ENCODE measurements at places on chromosomes 7 and 10.

GRCh38 chr7:82507976-82508677 is 64.5 kb upstream of the CACNA2D1 start:
- H3K27me3 ChIP-seq, result no peaks in the 10 kb centered on the region
- H3K4me3 ChIP-seq, result peak overlapping the region; percentile 30
- no peak overlapping the region for H3K27ac ChIP-seq
- no peaks in the 10 kb centered on the region for H3K36me3 ChIP-seq

- no peaks in the 10 kb centered on the region for H3K36me3 ChIP-seq
- no peak for DNase-seq
- H3K4me3 ChIP-seq, result no peak overlapping the region
- H3K27me3 ChIP-seq, result no peaks in the 10 kb centered on the region
- no peak overlapping the region for H3K27ac ChIP-seq
Observed at GRCh38 chr10:28627102-28627501, 50.2 kb upstream of the BAMBI start.

- H3K36me3 ChIP-seq, result no peaks in the 10 kb centered on the region
- H3K4me1 ChIP-seq, result no peaks in the 10 kb centered on the region
- H3K27ac ChIP-seq, result no peak overlapping the region
- no peak overlapping the region for H3K4me3 ChIP-seq
- no peak for DNase-seq
Observed at GRCh38 chr10:28945959-28946358, 268.6 kb downstream of the BAMBI start.

- H3K4me3 ChIP-seq, result peak overlapping the region; percentile 26
- peak overlapping the region; percentile 97 for H3K27ac ChIP-seq
- no peaks in the 10 kb centered on the region for H3K4me1 ChIP-seq
- H3K27me3 ChIP-seq, result no peaks in the 10 kb centered on the region
Observed at GRCh38 chr10:650441-650851, 39.0 kb downstream of the DIP2C start.

All from colonic mucosa (tissue), 4 donors.